Thoracic aorta (tissue), 2 donors: ENCODE measurements at places on chromosomes 3 and 15.

DNA sequence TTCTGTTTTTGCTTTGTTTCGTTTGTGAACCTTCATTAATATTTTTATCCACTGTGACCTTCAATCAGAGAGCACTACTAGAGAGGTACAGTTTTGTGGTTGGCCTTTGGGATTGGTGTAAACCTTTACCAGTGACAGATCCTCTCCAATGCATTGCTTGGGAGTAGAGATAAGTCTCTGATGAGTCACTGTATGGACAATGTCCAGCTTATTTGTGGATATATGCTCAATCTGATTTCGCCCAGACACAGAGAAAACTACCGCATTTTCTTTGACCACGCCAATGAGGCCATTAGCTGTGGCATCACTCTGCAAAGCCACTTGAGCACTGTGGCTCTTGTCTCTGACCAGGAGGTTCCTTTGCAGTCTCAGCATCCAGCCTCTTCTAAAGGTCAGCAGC is 964.7 kb downstream of the TUSC7 start:
- DNase-seq, result no peak

- DNase-seq, result no peak
Measured at GRCh38 chr15:76196269-76197231, 114.7 kb downstream of the ETFA start.

DNA sequence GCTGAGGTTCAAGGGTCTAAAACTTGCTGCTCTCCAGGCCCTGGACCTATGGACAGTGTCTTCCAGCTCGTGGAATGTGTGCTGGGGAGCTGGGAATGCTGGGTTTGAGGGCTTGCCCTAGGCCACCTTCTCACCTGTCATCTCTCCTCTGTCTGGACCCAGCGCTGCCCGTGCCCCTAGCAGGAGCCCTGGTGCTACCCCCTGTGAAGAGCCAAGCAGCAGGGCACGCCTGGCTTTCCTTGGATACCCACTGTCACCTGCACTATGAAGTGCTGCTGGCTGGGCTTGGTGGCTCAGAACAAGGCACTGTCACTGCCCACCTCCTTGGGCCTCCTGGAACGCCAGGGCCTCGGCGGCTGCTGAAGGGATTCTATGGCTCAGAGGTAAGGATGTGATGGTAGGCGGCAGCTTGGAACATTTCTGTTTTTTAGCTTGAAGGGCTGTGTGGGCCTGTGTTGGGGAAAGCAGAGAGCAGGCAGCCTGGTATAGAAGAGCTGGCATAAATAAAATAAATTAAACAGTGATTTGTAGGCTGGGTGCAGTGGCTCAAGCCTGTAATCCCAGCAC is 5.1 kb downstream of the CHRD start:
- DNase-seq, result no peak

DNA sequence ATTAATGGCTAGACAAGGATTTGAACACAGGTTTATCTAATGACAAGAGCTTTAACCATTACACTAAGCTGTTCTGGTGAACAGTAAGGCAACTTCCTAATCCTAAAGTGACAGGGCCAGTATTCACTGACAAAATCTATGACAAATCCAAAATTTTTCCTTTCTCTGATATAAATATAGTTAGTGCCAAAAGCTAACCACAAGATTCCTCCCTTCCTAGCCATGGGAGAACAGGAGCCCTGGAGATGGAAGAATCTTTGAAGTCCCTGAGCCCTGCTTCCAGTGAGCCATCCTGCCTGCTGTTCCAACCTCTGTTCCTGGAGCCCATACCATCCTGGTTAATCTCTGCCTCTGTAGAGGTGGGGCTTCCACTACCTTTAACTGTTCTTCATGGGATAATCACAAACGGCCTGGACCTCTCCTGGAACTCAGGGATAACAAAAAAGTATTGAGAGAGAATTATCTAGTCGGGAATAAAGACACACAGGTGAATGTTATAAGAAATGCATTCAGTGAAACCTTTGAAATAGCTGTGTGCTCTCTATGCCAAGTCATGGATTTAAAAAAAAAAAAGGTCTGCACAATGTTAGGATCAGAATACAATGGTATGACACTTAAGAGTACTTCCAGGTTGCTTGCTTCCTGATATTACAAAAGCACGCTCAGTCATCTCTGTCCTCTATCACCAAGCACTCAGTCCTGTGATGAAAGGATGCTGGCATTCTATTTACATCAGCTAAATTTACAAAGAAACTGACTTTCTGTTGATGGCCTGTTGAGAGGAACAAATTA is 235.8 kb downstream of the SUCLG2 start:
- no peak for DNase-seq

- no peak for DNase-seq
Measured at GRCh38 chr3:13040361-13041074, 32.7 kb downstream of the IQSEC1 start.

DNA sequence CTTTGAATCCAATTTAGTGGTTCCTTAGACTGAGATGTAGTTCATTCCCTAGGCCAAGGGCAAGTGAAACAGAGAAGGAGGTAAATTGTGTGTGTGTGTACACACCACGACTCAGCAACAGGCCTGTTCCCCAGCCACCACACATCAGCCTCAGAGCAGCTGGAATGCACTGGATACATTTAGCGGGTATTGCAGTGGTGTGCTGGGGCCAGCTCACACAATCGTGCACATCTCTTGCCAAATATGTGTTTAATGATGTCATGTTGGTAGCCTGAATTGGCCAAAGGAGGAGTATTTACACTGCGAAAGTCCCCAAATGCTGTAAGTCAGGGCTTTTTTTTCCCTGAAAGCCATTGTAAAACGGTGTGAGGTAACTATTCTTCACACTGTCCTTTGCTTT is 82.3 kb downstream of the RBPMS2 start:
- peak; percentile 22 for DNase-seq

- DNase-seq, result no peak
Measured at GRCh38 chr15:36831125-36831903, 251.9 kb downstream of the CDIN1 start.

- peak; percentile 45 for DNase-seq
Measured at GRCh38 chr3:52090131-52090932, 34.0 kb upstream of the DUSP7 start.

DNA sequence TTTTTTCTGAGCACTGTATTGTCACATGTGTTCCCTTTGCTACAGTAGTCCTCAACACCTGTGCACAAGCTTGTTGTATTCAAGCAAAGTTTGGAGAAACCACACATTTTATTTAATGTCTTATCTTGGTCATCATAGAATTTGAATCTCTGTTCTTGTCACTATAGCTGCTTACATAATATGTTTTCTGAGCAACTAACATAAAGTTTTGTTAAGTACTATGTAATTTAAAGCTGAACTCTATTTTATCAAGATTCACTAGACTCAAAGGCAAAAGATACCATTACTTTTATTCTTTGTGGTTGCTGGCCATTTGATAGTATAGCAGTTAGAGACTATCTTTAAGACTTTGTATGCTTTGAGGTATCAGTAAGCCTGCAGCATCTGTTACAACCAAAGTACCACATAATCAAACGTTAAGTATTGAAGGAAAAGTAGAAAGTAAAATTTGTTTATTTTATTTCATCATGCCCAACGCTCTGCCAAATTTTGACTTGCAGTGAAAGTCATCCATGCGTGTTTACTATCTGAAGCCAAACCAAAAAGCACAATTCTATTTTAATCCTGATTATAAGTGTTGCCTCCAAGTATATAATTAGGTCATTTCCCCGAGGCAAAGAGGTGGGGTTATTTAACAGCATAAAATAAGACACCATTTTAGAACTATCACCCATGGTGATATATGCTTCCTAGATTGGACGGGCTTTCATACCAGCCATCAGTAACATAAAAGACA is 10.3 kb upstream of the ABHD10 start:
- no peak for DNase-seq

DNA sequence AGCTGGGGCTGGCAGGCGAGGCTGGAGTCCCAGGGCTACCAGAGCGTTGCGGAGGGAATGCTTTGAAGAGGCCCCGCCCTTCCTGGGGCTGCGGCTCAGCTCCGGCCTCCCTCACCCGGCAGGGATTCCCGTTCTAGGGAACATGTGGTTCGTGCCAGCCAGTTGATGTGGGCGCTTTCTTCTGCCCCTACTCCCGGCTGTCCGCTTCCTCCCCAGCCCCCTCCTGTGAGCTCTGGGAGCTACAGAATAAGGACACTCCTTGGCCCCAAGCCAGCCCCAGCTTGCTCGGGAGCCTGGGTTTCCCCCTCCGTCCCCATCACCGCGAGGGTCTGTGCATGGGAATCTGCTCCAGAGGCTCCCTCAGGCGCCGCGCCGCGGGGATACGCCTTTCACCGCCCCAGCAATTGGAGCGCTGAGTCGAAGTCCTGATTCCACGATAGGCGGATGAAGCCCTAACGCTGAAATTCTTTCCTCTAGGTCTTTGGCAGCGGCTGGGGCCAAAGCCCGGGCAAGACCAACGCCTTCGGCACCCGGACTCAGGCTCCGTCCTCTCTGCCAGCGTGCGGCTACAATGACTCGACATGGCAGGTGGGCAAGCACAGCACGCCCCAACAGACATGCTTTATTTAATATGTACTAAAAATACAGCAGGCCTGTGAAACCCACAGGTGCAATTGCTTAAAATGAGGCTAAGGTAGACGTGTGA is 69.5 kb downstream of the KLF15 start:
- peak; percentile 24 for DNase-seq

- no peak for DNase-seq
Measured at GRCh38 chr3:449711-450110, 253.1 kb downstream of the CHL1 start.

DNA sequence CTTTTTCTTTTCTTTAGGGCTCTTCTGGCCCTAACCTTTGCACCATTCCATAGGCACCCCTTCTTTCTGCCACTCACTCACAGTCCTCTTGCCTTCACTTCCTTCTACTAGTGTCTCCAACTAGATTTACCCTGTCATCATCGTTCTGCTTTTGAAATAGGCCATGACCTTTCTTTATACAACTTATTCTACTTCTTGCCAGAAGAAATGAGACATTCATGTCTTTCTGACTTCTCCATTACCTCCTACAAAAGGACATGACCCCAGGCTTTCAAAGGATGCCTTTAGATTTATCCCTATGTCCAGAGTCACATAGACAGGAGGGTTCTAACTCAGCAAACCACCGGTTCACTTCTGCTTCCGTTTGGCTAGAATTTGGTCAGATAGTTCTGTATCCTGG is 336.4 kb upstream of the LRRFIP2 start:
- no peak for DNase-seq

- no peak for DNase-seq
Measured at GRCh38 chr3:52874160-52874701, 23.1 kb downstream of the STIMATE start.

DNA sequence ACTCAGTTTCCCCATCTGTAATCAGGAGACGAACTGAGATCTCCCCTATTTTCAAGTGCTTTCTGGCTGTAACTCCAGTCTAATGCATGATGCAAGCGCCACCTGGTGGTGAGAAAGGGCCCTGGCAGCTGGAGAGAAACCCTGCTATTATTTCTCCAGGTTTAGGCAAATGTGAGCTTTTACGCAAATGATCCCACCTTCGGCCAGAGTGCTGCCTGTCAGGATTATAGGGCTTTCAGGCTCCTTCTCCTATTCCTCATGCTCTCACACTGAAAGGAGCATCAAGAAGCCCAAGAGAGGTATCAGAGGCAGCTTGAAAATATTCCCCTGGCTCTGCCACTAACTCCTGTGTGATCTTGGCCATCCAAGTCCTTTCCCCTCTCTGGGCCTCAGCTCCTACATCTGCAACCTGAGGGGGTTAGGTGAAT is 93.9 kb upstream of the RASGRF1 start:
- peak; percentile 27 for DNase-seq

DNA sequence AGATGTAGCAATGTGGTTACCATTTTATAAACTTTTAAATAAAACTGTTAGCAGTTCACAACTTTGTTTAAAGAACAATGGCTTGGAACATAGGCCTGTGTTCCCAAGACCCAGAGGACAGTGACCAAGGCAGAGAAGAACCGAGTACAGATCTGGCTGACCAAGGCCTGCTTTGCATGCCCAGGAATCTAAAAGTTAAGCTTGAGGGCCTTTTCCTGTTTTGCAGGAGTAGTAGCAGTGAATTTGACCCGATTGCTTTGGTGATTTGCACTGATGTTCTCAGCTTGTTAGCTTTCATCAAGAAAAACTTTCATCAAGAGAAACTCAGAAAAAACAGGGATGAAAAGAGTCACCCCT is 9.9 kb downstream of the FILIP1L start:
- DNase-seq, result no peak

DNA sequence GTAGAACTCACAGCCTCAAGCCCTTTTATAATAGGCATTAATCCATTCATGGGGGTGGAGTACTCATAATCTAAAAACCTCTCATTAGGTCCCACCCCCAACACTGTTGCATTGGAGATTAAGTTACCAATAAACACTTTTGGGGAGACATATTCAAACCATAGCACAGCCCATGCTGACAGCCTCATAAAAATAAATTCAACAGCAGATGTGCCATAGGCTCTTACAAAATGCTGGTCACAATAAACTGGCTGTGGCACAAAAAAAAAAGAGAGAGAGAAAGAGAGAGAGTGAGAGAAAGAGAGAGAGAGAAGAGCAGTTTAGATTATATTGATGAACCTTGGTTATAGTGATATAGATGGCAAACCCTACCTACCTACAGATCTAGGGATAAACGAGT is 1000.9 kb downstream of the TUSC7 start:
- DNase-seq, result no peak

- no peak for DNase-seq
Measured at GRCh38 chr15:68994981-68995761, 19.3 kb upstream of the NOX5 start.

DNA sequence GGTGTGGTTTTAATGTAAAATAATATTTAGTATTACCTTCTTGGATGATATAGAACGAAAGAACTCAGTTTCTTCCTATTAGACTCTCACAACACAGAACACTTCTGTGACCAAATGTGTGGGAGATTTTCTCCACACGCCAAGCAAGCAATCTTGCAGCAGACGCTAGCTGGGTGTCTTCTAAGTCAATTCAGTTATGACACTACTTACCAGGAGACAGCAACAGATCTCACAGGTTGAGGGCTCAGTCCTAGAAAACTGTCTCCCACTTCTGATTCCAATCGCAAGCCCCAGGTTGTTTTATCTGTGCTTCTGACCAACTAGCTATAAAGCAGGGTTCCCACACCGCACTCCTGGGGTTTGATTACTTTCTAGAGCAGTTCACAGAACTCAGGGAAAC is 41.2 kb downstream of the HERC1 start:
- DNase-seq, result no peak

- no peak for DNase-seq
Measured at GRCh38 chr3:136714020-136714419, 38.2 kb downstream of the STAG1 start.

DNA sequence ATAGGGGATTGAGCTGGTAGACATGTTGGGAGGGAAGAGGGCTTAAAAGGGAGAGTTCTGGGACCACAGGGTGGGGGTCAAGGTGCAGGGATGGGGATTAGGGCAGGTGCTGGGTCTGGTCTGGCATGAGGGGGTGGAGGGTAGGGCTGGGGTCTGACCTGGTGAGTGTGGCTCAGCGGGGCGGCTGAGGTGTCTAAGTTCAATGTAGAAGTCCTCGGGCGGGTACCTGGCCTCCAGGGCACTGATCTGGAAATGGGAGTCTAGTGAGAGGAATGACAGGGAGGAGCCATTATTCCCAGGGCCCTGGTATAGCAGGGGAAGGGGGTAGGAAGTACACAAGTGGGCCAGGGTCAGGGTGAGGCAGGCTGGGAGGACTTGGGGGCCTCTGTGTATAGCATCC is 39.6 kb downstream of the RAB11A start:
- DNase-seq, result no peak

- DNase-seq, result no peak
Measured at GRCh38 chr15:83396101-83396500, 51.0 kb upstream of the SH3GL3 start.
